ENCODE measurements at places on chromosomes 16 and 17.

- peak; percentile 96 for DNase-seq
Observed at GRCh38 chr17:44533533-44534246, 23.6 kb upstream of the FZD2 start.

- no peak for DNase-seq
Observed at GRCh38 chr17:49698005-49698404, 9.8 kb downstream of the SLC35B1 start.

DNA sequence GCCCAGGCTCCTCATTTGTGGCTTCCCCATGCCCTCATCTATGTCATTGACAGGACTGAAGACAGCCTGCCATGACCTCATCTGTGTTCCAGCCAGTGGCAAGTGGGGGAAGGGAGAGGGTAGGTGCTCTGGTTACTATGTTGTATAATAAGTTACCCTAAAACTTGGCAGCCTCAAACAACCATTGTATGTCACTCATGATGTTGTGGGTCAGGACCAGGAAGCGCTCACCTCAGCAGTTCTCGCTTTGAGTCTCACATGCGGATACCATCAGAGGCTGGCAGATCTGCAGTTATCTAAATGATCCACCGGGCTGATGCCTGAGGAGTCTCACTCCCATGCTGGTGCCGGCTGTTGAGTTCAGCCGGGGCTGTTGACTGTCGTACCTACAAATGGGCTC, 89.0 kb upstream of the TMEM97 start:
- no peak for DNase-seq

DNA sequence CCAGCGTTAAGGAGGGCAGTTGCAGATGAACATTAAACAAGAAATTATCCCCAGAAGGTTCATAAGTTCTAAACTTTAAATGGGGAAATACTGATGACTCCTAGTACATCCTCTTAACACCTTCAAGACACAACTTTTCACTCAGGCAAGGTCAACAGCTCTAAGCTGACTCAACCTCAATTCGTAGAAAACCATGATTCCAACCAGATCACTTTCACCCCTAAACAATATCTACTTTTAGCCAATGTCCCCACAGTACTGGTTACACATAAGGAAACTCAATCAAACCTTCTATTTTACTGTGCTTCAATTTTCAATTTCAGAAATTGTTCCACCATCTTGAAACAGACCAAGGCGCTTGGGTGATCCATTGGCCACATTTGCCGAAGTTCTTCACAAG, 2.3 kb downstream of the CDYL2 start:
- DNase-seq = no peak

- no peak for DNase-seq
Observed at GRCh38 chr16:11064202-11064540, 119.8 kb downstream of the CLEC16A start.

- DNase-seq = no peak
Observed at GRCh38 chr16:25872369-25873070, 180.8 kb downstream of the HS3ST4 start.

DNA sequence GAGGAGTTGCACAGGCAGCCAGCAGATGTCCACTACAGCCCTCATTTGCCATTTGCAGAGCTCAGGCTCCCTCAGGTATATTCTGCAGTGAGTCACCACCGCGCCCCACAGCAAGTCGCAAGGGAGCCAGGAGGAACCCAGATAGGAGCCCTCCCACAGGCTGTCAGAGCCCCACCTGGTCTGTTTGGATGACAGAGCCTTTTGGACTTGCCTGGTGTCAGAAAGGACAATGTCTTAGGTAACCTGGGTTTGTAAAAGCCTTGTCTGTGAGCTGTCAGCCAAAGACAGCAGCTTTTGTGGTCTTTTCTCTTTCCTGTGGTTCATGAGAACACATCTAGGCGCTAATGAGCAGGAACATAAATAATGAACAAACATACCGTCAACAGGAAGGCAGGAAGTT, 70.9 kb downstream of the GNAO1 start:
- no peak for DNase-seq

- DNase-seq = peak; percentile 62
Observed at GRCh38 chr17:1643293-1643998, 2.1 kb downstream of the SCARF1 start.

DNA sequence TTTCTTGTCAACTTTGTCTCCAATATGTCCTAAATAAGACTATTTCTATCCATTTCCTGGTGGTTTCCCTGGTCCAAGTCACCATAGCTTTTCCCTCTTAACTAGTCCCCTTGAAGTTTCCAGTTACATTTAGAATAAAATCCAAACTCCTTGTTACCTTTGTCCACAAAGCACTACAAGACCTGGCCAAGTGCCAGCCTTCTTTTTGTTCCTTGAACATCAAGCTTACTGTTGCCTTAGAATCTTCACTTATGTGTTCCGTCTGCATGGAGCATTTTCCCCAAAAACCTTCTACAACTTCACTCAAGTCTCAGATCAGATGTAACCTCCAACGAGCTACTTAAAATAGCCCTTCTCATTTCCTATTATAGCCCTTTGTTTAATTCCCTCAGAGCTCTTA, 101.4 kb downstream of the ITFG1 start:
- no peak for DNase-seq

- DNase-seq = no peak
Observed at GRCh38 chr17:7396147-7396546, 1.8 kb upstream of the PLSCR3 start.

GRCh38 chr17:51065466-51065865, 55.2 kb downstream of the SPAG9 start:
- DNase-seq = no peak

DNA sequence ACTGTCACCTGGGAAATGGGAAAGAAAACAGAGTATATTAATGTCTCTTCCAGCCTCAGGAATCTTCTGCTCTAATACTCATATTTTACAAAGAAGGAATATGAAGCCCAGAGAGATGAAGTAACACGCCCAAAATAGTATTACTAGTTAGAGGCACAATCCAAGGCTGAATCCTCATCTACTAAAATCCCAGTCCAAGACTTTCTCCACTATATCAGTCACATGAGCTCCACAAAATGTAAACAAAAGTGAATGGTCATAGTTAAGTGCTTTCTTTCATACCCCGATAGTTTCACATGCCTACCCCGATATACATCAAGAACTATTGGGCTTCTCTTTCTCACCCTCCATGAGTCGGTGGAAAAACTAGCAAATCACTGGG, 965 bp downstream of the INTS2 start:
- no peak for DNase-seq

DNA sequence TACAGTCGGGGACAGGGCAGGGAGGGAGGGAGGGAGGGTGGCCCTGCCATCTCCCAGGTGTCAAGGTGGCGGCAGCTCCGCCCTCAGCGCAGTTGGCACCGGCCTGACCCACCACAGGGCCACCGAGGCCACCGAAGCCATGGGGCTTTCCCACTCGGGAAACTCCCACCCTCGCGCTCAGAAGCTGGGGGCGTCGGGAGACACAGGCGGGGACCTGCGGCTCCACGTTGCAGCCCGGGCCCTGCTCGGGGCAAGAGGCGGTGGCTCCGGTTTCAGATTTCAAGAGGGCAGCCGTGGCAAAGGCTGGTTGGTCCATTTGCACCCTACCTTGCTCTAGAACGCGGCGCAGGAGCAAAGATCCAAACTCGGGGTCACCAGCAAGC, 544 bp downstream of the CYB561 start:
- no peak for DNase-seq

DNA sequence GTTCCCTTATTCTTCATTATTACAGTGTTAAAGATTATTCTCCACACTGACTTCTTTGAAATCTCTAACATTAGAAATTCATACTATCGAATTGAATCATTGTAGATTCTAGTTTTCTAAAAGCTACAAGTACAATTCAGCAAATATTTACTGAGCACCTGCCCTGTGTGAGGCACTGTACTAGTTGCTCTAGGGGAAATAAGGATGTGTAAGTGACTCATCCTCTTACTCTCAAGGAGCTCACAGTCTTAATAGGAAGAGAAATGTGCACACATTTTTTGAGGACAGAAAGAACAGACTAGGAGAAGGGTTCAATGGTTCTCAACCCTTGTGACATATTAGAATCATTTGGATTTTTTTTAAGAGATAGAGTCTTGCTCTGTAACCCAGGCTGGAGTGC, 7.7 kb upstream of the SLFN12L start:
- DNase-seq = no peak

- no peak for DNase-seq
Observed at GRCh38 chr17:74949455-74950115, 13.9 kb downstream of the OTOP3 start.

DNA sequence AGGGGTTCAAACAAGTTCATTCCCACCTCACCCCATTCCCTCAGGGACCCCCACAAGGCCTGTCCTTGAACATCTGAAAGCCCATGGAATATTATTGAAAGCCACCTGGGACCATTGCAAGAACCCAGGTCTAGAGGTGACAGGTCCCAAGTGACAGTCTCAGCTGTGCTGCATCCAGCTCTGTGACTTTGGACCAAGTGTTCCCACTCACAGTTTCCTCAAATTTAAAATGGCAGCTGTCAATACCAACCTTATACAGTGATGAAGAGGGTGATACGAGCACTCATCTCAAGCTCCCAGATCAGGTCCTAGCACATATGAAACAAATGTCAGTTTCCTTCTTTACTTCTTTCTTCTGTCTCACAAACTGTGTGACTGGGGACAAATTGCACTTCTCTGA, 9.1 kb downstream of the ERAL1 start:
- DNase-seq = no peak

DNA sequence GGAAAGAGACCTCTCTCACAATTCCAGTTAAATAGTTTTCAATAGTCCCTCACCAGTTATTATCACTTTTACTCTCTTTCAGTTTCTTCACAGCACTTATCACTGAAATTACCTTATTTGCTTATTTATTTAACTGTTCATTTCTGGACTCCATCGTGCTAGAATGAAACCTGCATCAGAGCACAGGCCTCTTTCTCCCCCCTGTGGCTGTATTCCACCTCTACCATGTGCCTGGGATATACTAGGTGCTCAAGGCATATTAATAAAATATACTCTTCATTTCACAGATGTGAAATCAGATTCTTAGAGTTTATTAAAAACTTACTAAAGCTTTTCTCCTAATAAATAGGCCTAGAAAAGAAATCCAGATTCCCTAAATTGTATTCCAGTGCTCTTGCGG, 308.9 kb upstream of the MON1B start:
- no peak for DNase-seq

- no peak for DNase-seq
Observed at GRCh38 chr17:17189559-17189958, 16.6 kb downstream of the PLD6 start.

DNA sequence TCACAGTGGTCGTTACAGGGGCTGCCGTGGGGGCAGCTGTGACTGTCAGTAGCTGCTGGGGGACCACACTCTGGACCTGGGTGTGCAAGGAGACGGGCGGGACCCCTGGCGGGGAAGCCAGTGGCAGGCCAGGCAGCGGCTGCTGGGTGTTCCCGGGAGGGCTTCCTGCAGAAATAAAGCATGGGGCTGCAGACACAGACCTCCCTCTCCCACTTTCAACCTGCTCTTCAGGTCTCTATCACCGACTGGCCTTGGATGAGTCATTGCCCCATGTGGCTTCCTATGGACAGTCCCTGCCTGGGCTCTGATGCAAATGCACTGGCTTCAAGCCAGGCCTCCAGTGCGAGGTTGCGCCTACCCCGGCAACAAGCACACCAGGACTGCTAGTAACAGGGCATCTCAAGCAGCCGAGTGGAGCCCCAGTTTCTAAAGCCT, 17.2 kb downstream of the SREBF1 start:
- peak; percentile 63 for DNase-seq

- no peak for DNase-seq
Observed at GRCh38 chr16:20243731-20244281, 83.5 kb downstream of the GP2 start.

DNA sequence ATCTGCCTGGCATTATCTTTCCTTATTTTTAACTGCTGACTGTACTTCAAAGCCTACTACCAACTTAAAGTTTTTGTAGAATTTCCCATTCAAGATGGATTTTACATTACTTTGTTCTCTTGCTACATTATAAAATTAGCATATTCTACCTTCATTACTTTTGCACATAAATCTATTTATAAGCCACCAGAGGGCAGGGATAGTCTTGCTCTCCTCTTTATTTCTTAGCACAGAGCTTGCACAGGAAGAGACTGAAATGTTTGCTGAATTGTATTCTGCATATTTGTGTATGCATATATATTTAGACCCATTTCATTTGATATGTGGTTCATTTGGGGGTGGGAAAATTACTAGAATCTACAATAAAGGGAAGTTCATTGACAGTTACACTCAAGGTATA, 108.0 kb downstream of the SKAP1 start:
- DNase-seq = no peak

DNA sequence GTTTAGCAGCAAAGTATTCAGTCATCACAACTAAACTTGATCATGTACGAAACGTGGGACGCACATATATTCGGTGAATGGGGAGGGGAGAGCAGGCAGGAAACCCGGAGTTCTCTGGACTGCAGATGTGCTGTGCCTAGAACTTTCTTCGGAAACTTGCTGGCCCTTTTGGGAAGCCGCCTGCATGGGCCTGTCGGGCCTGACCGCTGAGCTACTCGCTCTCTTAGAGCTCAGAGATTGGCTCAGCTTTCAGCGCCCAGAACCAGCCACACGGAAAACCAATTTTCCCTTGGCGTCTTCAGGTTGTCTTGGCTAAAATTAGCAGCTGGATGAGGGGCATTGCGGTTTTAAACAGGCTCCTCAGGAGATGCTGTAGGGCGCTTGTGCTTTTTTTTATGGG, 38.1 kb downstream of the ZDHHC7 start:
- DNase-seq = no peak

GRCh38 chr17:55728833-55729232, 6.2 kb upstream of the TMEM100 start:
- no peak for DNase-seq

GRCh38 chr16:4166821-4167220, 50.6 kb upstream of the ADCY9 start:
- DNase-seq = no peak
